NCI-H774 (cell line): ENCODE measurements at places on chromosomes 3 and 15.

DNA sequence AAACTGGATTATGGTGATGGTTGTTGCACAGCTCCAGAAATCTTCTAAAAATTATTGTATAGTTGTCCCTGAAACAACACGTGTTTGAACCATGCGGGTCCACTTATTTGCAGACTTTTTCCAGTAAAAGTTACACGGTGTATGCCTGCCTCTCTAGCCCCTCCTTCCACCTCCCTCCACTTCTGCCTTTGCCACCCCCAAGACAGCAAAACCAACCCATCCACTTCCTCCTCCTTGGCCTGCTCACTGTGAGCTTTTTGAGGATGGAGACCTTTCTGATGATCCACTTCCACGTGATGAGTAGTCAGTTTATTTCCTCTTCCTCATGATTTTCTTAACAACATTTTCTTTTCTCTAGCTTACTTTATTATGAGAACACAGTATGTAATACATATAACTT is 5.4 kb downstream of the CYFIP1 start:
- no peak for DNase-seq

DNA sequence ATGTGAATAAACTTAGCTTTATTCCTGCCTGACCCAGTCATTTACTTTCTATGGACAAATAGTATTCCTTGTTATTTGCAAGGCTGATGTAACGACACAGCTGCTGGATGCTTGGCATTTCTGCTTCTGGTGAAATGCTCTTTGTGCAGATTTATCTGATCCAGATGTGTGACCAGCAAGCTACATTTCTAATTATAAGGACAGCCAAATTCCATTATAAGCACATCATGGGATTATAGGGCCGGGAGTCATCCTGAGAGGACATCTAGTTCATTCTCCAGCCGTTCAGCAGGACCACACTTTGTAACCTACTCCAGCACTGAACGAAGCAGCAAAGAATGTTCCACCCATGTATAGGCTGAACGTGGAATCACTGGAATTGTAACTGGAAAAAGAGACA is 42.9 kb downstream of the FNDC3B start:
- no peak for DNase-seq

DNA sequence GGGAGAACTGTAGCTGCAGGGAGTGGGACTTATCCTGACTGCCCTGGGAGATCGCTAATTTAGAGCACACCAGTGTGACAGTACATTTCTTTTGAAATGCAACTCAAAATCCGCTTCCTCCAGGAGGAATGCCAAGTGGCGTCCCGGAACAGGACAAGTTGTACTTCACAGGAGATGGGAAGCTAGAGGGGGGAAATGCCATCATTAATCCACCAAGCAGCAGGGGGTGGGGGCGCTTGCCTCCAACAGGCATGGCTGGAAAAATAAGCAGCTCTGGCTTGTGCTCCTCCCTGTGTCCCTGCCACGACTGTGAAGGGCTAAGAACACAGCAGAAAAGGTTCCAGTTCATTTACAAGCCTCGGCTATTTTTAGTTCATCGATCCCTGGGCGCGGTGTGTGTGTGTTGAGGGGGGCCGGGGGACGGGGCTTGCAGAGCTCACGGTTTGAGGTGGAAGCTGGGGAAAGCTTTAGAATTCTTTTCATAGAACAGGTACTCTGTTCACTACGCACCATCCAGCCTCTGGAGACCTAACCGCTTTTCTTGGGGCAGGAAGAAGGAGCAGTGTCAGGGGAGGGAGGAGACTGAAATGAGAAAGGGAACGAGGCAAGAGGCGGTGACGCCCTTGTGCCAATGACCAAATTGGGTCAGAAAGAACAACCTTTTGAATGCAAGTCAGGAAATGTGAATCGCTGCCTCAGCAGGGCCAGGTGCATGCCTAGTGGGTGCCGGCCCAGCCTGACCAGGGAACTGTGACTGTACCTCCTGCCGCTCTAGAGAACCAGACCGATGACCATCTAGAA is 51.8 kb upstream of the DGKG start:
- DNase-seq, result no peak

GRCh38 chr15:33132722-33133345 is 61.7 kb downstream of the FMN1 start:
- DNase-seq, result peak; percentile 8

GRCh38 chr3:139447486-139447885 is 28.8 kb downstream of the RBP2 start:
- DNase-seq, result no peak

GRCh38 chr3:32592696-32593353 is 22.2 kb upstream of the DYNC1LI1 start:
- no peak for DNase-seq

GRCh38 chr3:124372775-124373174 is 357.5 kb upstream of the UMPS start:
- no peak for DNase-seq

GRCh38 chr3:39255503-39256325 is 24.1 kb downstream of the CX3CR1 start:
- DNase-seq, result no peak

- DNase-seq, result no peak
These were observed 111.4 kb upstream of the PLAAT1 start for GRCh38 chr3:193129607-193130006.
